ENCODE measurements at places on chromosomes 4 and X.

- no peak overlapping the region for H3K4me3 ChIP-seq
- no peak overlapping the region for H3K27ac ChIP-seq
- H3K36me3 ChIP-seq = peaks cover 5% of the 10 kb centered on the region
These were observed 29.2 kb downstream of the NKX1-1 start for GRCh38 chr4:1376841-1377605.

GRCh38 chr4:138999666-139000065, 15.9 kb upstream of the NOCT start:
- no peaks in the 10 kb centered on the region for H3K27me3 ChIP-seq
- no peak overlapping the region for H3K27ac ChIP-seq
- H3K4me1 ChIP-seq = no peaks in the 10 kb centered on the region
- H3K36me3 ChIP-seq = no peaks in the 10 kb centered on the region

- H3K27ac ChIP-seq = no peak overlapping the region
- H3K36me3 ChIP-seq = peaks cover 44% of the 10 kb centered on the region
- no peaks in the 10 kb centered on the region for H3K27me3 ChIP-seq
- peaks cover 3% of the 10 kb centered on the region for H3K4me1 ChIP-seq
- no peak overlapping the region for H3K4me3 ChIP-seq
These were observed 25.2 kb downstream of the UBQLN2 start for GRCh38 chrX:56588397-56589188.

DNA sequence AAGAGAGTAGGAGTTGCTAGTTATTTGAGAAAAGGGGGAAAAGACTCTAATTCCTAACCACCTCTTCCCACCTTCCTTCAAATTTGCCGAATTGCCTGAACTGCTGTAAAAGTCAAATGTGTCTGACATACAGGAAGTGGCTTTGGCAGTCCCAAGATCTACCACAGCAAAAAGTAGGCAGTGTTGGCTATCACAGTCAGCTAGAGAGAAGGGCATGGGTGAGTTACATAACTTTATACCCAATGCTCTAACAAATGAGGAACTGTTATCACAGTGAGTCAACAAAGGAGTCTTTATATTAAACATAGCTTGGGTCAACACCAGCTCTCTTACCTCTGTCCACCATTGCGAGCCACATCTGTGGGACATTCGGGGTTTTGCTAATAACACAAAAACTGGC, 2.4 kb upstream of the MBNL3 start:
- no peaks in the 10 kb centered on the region for H3K27me3 ChIP-seq
- peak; percentile 25 for DNase-seq
- no peaks in the 10 kb centered on the region for H3K36me3 ChIP-seq
- peak overlapping the region; percentile 88 for H3K4me3 ChIP-seq

- no peak overlapping the region for H3K4me3 ChIP-seq
- H3K4me1 ChIP-seq = peaks cover 68% of the 10 kb centered on the region
- no peak overlapping the region for H3K27ac ChIP-seq
These were observed 7.3 kb downstream of the SEC24B start for GRCh38 chr4:109440948-109441347.

DNA sequence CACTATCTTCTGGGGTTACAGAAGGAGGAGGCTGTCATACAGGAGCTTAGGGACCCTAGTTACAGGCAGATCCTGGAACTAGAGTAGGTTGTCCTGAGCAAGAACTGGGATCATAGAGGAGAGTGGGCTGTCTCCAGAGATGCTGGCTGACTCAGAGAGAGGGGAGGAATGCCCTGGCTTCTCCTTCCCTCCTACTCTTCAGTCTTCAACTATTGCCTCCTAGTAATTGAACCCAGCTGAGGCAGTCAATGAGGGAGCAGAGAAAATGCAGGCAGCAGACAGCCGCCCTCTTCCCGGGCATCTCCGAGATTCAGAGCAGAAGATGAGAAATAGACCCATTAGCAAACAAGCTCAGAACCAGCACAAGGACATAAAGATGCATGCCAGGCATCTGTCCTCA, 118.3 kb upstream of the PDE5A start:
- H3K36me3 ChIP-seq = no peaks in the 10 kb centered on the region
- H3K27me3 ChIP-seq = peaks cover 11% of the 10 kb centered on the region
- no peak overlapping the region for H3K4me3 ChIP-seq
- DNase-seq = no peak

DNA sequence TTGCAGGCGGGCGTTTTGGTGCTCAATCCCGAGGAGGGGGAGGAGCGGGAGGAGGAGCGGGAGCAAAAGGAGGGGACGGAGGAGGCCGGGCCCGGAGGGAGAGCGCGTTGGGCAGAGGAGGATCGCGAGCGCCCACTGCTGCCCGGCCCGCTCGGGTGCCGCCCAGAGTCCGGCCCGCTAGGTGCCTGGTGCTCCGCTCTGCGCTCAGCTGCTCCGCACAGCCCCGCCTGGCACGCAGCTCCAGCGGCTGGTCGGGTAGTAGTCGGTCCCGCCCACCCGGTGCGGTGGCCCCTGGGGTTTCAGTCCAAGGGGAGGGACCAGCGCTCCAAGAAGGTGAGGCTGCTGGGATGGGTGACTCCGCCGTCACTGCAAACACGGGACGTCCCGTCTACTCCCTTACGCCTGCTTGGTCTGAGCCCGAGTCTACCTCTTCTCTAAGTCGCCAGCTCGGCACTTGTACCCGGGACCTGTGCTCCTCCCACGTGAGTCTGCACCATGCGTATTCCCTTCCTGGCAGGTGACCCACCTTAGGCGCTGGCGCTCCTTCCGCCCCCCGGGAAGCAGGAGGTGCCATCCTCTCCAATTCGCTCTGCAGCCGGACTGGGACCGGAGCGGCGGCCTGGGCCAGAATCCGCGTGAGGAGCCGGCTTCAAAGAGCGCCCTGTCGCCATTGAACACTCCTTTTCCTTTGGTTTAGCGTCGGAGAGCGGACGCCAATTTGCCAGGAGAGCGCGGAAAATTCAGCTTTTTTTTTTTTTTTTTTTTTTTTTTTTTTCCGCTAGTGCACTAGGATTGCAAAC, 405 bp upstream of the HS3ST1 start:
- H3K27ac ChIP-seq = no peak overlapping the region
- H3K36me3 ChIP-seq = no peaks in the 10 kb centered on the region
- peak; percentile 58 for DNase-seq
- H3K4me3 ChIP-seq = peak overlapping the region; percentile 54

DNA sequence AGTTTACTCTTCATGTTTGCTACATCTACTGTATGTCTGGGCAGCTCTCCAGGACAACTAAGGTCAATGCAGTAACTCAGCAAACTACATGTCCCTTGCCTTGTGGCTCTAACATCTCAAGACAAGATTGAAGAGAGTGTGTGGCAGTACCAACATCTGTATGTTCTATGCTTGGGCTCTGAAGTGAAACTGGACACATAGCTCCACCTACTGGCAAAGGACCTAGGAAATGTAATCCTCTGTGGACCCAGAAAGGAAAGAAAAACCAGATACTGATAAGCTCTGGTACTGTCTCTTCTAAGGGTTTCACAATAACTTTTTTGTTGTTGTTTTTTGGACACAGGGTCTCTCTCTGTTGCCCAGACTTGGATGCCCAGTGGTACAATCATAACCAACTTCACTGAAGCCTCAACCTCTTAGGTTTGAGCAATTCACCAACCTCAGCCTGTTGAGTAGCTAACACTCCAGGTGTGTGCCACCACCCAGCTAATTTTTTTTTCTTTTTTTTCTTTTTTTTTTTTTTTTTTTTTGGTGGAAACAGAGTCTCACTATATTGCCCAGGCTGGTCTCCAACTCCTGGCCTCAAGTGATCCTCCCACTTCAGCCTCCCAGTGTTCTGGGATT, 64.1 kb downstream of the QDPR start:
- H3K27ac ChIP-seq = no peak overlapping the region
- H3K27me3 ChIP-seq = no peaks in the 10 kb centered on the region
- peak; percentile 51 for DNase-seq
- no peak overlapping the region for H3K4me3 ChIP-seq

GRCh38 chr4:106039796-106040195, 144.5 kb downstream of the NPNT start:
- H3K4me3 ChIP-seq = no peak overlapping the region
- no peaks in the 10 kb centered on the region for H3K4me1 ChIP-seq
- H3K27me3 ChIP-seq = peaks cover 6% of the 10 kb centered on the region
- no peaks in the 10 kb centered on the region for H3K36me3 ChIP-seq
- H3K27ac ChIP-seq = no peak overlapping the region
- DNase-seq = no peak

DNA sequence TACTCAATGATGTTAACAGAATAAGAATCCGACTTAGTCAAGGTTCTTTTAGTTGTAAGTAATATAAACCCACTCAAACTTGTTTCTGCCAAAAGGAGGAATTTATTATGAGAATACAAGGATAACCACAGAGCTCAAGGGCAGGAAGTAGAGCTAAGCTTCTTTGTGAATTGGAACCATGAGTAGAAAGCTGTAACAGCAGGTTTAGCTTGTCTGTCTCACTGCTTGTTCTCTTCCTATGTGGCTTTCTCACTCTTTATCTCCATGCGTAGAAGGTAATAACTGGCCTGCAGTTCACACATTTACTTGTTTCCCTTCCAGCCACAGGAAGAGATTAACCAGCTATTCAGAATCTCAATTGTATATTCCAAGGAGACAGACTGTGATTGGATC, 378.3 kb downstream of the PPP1R2C start:
- no peaks in the 10 kb centered on the region for H3K36me3 ChIP-seq
- peak overlapping the region; percentile 56 for H3K27ac ChIP-seq
- H3K4me1 ChIP-seq = peaks cover 15% of the 10 kb centered on the region
- peak overlapping the region; percentile 10 for H3K4me3 ChIP-seq

- peaks cover 33% of the 10 kb centered on the region for H3K36me3 ChIP-seq
- DNase-seq = peak; percentile 81
- no peak overlapping the region for H3K4me3 ChIP-seq
- H3K27me3 ChIP-seq = no peaks in the 10 kb centered on the region
- peaks cover 47% of the 10 kb centered on the region for H3K4me1 ChIP-seq
These were observed 54.3 kb downstream of the LRBA start for GRCh38 chr4:150960818-150961217.

- no peak overlapping the region for H3K27ac ChIP-seq
- peak; percentile 27 for DNase-seq
- no peaks in the 10 kb centered on the region for H3K36me3 ChIP-seq
- H3K4me1 ChIP-seq = no peaks in the 10 kb centered on the region
- H3K27me3 ChIP-seq = peaks cover 9% of the 10 kb centered on the region
These were observed 17.6 kb downstream of the FGFBP1 start for GRCh38 chr4:15920723-15921591.

GRCh38 chr4:102778720-102779119, 18.0 kb upstream of the MANBA start:
- DNase-seq = no peak
- no peak overlapping the region for H3K4me3 ChIP-seq
- peaks cover 4% of the 10 kb centered on the region for H3K4me1 ChIP-seq
- H3K27ac ChIP-seq = no peak overlapping the region

DNA sequence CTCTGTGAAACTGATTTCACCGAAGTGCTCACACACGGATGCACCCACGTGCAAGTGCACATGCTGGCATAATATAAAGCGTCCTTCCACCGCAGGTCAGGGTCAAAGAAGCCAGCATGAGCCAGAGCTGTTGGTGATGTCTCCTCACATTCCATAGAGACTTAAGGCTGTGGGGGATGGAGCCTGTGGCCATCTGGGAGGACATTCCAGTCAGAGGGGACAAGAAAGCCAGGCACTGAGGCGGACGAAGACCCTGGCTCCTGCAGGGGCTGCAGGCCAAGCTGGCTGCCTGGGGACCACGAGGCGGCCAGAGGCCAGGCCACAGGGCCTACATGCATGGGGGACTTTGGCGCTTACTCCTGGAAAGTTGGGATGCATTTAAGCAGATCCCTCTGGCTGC, 7.7 kb downstream of the RNF212 start:
- H3K36me3 ChIP-seq = no peaks in the 10 kb centered on the region
- peaks cover 5% of the 10 kb centered on the region for H3K27me3 ChIP-seq
- no peak overlapping the region for H3K4me3 ChIP-seq
- no peak overlapping the region for H3K27ac ChIP-seq

DNA sequence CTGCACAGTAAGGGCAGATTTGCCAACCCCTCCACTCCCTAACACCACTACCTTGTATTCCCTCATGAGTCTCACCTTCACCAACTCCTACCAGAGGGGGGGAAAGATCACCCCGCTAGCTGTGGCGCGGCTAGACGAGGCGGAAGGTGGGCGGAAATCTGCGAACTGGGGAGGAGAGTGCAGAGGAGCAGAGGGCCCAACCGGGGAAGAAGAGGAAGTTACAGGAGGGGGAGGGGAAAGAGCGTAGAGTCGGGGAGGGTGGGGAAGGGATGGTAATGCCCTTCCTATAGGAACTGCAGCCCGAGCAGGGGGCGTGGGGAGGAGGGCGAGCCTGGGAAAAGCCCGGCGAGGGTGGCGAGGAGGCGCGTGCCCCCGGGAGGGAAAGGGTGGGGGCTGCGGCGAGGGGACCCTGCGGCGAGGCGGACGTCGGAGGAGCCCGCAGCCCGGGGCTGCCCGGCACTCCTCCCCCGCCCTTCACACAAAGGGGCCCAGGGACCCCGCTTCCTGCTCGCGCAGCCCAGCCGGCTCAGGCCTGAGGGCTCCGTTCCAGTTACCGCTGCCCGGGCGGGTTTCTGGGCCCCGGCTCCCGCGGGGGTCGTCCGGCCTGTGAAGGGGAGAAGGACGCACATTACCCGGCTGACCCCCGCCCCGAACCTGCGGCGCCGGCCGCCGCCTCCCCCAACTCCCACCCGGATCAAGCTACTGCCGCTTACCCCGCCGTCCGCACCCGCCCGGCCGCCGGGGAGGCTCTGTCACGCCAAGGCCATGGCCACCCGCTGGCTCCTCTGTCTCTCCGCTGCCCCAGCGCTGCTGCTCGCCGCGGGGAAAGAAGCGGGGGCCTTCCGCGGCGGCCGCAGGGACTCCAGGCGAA, 1.8 kb downstream of the RAP2C start:
- peaks cover 29% of the 10 kb centered on the region for H3K4me1 ChIP-seq
- peak; percentile 84 for DNase-seq
- peaks cover 15% of the 10 kb centered on the region for H3K36me3 ChIP-seq
- H3K27ac ChIP-seq = peak overlapping the region; percentile 96
- peak overlapping the region; percentile 83 for H3K4me3 ChIP-seq

DNA sequence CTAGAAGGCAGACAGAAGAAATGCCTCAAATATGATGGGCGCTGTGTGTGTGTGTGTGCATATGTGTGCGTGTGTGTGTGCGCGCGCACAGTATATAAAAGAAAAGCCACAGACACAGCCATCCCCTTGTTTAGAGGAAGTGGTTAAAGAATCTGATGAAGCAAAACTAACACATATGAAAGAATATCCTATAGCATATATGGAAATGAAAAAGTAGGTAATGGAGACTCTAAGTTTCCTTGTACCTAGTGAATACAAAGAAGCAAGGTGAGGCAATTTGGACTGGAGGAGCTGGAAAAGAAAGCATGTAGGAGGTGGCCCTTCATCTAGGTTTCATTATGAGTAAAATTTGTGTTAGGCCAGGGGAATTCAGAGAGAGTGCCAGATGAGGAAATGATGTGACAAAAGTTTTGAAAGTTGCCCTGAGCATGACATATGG, 58.6 kb upstream of the MCF2 start:
- H3K27me3 ChIP-seq = no peaks in the 10 kb centered on the region
- H3K36me3 ChIP-seq = peaks cover 14% of the 10 kb centered on the region
- H3K4me3 ChIP-seq = no peak overlapping the region
- DNase-seq = peak; percentile 29
- H3K27ac ChIP-seq = no peak overlapping the region

Data from activated CD4-positive, alpha-beta memory T cell treated with anti-CD3 and anti-CD28 coated beads for 36 hours (primary cell).